T-helper 2 cell (primary cell): ENCODE measurements at places on chromosomes 6 and 20.

- DNase-seq, result no peak
Measured at GRCh38 chr6:163207431-163208383, 206.8 kb upstream of the QKI start.

DNA sequence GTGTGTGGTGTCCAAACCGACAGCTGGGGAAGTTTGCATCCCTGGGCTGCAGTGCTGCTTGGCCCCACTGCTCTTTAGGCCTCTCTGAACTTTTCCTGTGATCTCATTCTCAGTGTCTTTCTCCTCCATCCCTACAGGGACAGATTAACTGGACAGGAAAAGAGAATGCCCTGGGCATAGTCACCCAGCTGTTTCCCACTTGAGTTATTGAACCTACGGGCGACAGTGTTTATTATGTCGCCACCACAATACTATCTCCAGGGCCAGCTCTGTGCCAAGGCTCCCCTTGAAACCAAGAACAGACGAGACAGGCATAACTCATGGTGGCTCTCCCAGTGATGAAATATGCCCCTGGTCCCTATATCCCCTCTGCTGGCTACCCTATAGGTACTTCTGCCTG is 147.8 kb upstream of the EPHA7 start:
- DNase-seq, result no peak

DNA sequence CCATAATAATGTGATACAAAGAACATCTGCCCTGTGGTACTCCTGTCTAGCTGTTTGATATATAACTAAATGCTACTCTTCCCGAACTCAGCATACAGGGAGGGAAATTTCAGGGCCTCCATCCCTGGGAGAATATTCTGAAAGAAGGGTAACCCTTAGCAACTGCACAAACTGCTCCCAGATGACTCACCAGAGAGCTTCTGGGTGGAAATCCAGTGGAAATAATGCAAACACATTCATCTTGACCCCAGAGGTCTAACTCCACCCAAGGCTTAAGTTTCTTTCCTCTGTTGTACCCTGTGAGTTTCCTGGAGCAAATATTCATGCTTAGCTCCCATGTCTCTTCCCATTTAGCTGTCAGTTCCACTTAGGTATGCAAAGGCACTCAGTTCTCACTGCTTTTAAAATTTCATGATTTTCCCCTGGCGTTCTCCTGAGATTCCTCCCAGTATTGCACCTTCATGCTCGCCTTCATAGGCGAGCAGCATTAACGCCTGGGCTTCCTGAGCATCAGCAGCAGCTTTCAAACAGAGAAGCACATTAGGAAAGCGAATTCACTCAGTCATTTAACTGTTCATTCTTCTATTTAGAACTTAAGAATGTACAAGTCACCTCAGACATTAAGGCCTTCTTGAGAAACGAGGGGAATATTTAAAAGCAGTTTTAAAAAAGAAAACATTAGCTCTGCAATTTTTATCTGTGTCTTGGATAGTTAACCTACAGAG is 43.8 kb upstream of the LAMA4 start:
- no peak for DNase-seq

- no peak for DNase-seq
Measured at GRCh38 chr6:53441761-53442160, 93.0 kb upstream of the ELOVL5 start.

GRCh38 chr6:131096786-131097185 is 33.7 kb upstream of the EPB41L2 start:
- DNase-seq, result no peak
